Esophagus squamous epithelium (tissue), 5 donors: ENCODE measurements at places on chromosomes 1 and 21. TPM values are rescaled to one million over a fixed set of nuclear protein-coding genes. Genes with fewer than 3 reads are reported as not detected.

GRCh38 chr21:25381936-25382452, 225.3 kb downstream of the MRPL39 start:
- H3K27me3 ChIP-seq = no peaks in the 10 kb centered on the region
- no peak for DNase-seq
- no peak overlapping the region for H3K27ac ChIP-seq
- H3K36me3 ChIP-seq = no peaks in the 10 kb centered on the region

Gene CFHR5
- total RNA-seq = not detected

Gene DFFA
- total RNA-seq = 40.4 TPM

Gene CFHR1
- not detected for total RNA-seq
